ENCODE measurements at places on chromosomes 1 and 21.

GRCh38 chr1:64581135-64581842 lies 111.4 kb downstream of the CACHD1 start:
- DNase-seq, result no peak

DNA sequence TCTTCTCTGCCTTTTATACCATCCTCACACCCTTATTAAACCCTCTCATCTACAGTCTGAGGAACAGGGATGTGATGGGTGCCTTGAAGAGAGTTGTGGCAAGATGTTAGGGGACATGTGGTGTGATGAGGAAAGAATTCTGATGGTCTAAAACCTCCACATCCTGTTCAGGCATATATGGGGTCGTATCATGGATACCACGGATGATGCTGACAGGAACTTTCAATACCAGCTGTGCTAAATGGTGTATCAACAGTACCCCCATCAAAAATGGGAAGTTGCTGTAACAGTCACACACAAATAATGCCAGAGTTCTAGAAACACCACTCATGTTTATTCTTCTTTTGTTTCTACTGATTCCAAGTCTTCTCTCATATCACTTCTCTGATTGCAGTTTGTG lies 12.9 kb downstream of the OR2T6 start:
- DNase-seq, result no peak

DNA sequence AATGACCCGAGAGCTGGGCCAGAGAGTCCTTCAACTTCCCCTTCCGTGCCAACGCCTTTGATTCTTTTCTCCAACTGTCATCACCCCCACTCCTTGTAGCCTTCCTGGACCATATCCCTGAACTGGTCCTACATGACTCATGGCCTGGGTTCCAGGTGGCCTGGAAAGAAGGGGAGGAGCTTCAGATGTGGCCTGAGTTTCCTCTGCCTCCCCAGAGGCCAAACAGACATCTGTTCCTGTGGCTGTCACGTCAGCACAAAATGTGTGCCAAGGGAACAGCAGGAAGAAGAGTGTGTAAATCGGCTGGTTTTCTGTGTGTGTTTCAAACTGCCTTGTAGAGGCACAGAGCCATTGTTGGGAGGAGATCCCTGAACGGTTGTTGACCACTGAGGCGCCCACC lies 24.9 kb upstream of the KIRREL1 start:
- DNase-seq, result no peak

DNA sequence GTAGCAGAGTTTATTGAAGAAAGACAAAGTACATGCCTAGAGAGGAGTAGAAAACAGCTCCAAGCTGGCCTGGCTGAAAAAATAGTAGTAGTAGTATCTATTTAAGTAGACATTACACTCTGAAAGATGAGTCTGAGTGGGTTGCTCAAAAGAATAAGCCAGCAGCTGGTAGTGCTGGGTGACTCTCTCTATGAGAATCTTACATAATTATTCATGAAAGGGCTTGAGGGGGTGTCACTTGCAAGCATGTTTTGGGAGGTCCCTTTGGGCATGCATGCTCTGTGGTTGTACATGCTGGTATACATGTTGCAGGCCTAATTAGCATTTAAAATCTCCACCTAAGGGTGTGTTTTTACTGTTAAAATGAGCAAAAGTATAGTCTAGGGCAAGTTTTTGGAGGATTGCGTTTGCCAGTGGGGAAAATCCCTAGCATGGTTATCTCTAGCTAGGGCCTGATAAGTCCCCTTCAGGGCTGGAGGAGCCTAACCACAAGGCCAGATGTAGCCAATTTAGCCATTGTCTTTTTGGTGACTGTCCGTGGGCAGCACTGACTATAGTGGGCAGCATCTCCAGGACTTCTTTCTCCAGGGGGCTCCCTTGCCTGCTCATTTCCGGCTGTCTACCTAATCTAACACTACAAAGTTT lies 11.0 kb upstream of the FCGR2A start:
- no peak for DNase-seq

DNA sequence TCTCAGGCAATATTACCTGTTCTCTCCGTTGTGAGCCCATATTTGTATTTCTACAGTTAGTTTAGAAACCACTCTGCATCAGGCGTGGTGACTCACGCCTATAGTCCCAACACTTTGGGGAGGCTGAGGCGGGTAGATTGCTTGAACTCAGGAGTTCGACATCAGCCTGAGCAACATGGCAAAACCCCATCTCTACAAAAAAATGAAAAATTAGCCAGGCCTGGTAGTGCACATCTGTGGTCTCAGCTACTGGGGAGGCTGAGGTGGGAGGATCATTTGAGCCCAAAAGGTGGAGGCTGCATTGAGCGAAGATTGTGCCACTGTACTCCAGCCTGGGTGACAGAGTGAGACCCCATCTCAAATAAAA lies 19.7 kb upstream of the ID3 start:
- DNase-seq, result no peak

- no peak for DNase-seq
Observed at GRCh38 chr1:85042413-85042812, 5.9 kb downstream of the MCOLN3 start.

DNA sequence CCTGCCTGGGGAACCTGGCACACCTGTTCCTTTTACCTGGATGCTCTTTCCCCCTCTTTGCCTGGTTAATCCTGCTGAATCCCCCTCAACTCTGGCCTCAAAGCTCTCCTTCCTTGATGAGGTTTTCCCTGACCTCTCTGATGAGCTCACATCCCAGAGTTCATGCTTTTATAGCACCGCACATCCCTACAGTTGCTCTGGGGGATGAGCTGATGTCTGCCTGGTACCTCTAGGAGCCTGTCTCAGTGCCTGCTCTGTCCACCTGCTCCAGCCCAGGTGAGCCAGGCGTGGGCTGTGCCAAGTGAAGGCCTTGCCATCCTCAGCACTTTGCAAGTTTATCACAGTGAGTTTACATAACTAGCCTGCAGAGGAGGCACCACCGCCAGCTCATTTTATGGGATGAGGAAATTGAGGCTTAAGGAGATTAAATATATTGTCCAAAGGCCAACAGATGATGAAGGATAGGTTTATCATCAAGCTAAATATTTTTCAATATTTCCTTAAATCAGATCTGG lies 58.6 kb upstream of the TMPRSS2 start:
- DNase-seq, result no peak

DNA sequence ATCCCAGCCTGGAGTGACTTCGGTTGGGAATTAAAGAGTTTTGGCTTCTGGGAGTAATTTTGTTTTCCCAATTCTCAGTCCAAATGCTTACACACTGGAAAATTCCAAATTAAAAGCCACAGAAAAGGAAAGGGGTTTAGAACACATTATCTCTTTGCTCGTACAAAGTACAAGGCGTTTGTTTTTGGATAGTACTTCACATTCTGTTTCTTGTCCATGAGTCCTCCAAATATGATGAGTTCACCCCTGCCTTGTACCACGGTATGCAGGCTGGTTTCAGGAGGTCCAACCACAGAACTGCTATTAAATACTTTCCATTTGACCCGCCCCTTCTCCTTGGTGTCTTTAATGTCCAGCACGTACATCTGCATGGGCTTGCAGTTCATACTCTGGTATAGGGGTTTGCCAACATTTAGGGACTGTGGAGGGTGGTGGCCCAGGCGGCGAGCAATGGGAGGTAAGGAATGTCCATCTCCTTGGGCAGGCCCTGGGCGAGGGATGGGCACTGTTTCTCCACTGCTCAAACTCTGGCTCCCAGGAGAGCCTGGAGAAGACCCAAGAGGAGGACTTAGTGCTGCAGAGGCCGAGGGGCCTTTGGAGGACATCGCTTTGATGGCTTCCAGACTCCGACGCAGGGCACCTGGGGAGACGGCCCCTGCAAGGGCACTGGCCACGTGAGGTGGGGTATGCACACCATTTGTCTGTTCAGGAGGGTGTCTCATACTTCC lies 13.7 kb upstream of the CPLANE2 start:
- DNase-seq, result no peak

Data from D721Med (cell line).